ENCODE measurements at places on chromosomes 12 and 14.

GRCh38 chr12:101947316-101947715 lies 69.9 kb downstream of the DRAM1 start:
- no peak for DNase-seq

- no peak for DNase-seq
Observed at GRCh38 chr14:103495854-103496253, 26.8 kb downstream of the CKB start.

GRCh38 chr12:112353393-112353792 lies 28.8 kb downstream of the HECTD4 start:
- DNase-seq, result no peak

DNA sequence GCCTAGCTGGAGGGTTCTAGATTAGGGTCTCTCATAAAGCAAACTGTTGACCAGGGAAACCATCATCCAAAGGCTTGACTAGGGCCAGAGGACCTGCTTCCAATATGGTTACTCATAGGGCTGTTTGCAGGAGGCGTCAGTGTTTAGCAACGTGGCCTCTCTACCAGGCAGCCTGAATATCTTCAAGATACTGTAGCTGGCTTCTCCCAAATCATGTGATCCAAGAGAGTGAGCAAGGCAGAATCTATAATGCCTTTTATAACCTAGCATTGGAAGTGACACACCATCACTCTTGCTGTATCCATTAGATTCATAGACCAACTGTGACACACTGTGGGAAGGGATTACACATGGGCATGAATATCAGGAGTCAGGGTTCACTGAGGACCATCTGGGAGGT lies 17.3 kb downstream of the TPH2 start:
- no peak for DNase-seq

GRCh38 chr12:41336041-41336549 lies 148.0 kb downstream of the PDZRN4 start:
- no peak for DNase-seq

- no peak for DNase-seq
Observed at GRCh38 chr14:20667957-20668356, 16.4 kb upstream of the RNASE4 start.

- DNase-seq, result no peak
Observed at GRCh38 chr12:8501720-8502119, 11.6 kb upstream of the CLEC4D start.

DNA sequence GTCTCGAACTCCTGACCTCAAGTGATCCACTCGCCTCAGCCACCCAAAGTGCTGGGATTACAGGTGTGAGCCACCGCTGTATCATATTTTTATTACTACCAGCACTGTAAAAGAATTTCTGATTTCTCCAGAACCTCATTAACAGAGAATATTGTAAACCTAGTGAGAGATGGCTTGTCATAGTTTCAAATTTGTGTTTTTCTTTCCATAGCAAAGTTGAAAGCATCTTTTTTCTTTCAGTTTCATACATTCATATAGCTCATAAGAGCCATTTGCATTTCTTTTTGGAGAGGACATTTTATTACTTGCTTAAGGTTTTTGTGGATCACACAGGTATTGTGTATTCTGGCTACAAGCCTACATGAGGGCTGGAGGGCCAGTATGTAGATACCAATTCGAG lies 58.0 kb downstream of the MIS18BP1 start:
- no peak for DNase-seq

DNA sequence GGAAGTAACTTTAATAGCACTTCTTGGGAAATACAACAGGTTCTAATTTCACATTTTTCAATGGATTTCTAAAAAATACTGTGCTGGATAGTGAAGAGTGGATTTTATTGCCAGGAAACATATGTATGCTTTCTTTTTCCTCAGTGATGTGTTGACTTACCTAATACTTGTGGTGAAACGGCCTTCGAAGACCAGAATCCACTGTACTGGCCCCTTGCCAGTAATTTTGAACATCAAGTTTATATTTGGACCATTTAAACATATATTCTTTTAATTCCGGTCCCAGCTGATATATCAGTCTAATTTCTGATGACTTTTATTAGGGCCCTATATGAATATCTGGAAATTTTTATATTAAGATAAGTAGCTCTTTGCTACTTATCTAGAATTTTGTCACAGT lies 1.8 kb downstream of the MSRB3 start:
- no peak for DNase-seq

DNA sequence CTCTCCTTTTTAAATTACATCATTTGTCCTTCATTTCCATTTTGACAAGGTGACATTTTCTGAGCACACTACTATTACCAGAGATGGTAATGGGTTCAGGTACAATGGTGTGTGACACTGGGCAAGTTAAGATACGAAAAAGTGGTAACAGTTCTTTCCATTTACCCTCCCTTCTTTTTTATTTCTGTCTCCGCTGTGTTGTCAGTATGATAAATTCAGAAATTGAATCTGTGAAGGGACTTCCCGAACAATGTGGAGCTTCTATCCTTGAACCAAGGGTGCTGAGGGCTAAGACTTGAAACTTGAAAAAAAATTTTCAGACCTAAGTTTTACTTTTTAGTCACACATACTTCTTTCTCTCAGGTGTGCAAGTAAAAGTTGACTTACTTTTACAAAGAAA lies 103.7 kb downstream of the ERC1 start:
- no peak for DNase-seq

DNA sequence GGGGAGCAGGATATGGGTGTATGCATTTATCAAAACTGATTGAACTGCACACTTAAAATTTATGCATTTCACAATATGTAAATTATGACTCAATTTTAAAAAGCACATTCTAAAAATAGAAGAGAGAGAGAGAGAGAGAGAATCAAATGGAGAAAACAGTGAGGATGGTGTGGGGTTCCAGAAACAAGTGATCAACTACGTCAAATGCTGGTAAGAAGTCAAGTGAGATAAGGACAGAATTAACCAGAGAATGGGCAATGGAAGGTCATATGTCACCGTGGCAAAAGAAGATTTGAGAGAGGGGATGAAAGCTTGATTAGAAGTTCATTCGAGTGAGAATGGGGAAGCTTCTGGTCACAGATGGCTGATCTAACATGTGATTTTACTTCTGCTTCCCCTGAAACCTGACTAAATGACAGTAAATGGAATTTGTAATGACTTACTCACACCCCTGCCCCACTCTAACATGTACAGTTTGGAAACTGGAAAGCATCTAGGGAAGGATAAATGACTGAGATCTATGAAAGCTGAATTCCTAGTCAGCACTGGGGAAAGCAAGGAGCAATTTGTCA lies 276.5 kb upstream of the AMIGO2 start:
- DNase-seq, result no peak

DNA sequence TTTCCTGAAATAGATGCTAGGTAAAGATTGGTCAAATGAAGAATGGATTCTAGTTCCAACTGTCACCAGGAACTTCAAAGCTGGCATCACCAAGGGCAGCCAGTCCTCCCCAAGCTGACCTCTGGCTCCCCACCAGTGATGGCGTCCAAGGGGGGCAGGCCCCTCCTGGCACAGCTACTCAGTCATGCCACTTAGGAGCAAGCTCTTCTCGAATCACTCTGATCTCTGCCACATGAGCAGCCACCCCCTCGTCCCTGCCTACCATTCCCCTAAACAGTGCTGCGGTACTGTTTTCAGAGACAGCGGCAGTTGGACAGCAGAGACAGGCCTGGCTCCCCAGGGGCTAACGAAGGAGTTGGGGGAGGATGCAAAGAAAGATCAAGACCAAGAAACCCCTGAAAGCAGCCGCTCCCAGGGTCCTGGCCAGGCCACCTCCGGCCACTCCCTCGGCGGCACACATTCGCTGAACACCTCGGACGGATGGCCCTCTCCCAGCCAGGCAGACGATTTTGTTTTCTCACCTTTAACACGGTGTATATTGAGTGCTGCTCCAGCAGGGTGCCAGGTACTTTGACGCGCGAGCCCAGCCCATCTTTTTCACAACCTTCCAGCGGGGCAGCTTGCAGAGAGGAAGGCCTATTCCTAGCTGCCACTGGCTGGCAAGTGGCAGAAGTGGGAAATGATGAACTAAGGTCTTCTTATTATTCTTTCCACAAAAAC lies 47.4 kb downstream of the ARL6IP4 start:
- DNase-seq, result no peak

GRCh38 chr14:93059917-93060545 lies 55.7 kb downstream of the ITPK1 start:
- DNase-seq, result no peak

DNA sequence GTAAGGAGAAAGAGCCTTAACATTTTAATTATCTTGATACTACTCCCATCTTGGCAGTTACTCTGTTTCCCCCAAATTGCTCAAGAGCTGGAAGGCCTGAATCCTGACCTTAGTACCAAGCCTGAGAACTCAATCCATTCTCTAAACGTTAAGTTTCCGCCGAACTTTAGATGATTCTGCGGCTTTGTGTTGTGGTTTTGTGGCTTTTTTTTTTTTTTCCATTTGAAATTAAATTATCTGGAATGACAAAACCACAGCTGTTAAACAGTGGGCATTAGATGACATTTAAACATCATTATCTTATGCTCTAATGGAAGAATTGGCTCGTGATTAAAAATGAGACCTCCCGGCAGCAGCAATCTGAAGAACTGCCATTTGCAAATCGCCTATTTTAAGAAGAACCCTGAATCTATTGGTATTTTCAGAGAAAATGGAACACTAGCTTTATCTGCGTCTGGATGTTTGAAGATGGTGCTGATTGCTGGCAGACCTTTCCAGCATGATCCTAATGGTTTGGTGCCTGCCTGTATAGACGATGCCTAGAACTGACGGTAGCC lies 38.4 kb downstream of the TMEM132C start:
- no peak for DNase-seq

GRCh38 chr12:39892146-39892545 lies 213.7 kb downstream of the SLC2A13 start:
- DNase-seq, result no peak

- DNase-seq, result no peak
Observed at GRCh38 chr12:108585864-108586263, 12.0 kb downstream of the TMEM119 start.

- DNase-seq, result no peak
Observed at GRCh38 chr14:90773705-90774104, 42.5 kb downstream of the TTC7B start.

DNA sequence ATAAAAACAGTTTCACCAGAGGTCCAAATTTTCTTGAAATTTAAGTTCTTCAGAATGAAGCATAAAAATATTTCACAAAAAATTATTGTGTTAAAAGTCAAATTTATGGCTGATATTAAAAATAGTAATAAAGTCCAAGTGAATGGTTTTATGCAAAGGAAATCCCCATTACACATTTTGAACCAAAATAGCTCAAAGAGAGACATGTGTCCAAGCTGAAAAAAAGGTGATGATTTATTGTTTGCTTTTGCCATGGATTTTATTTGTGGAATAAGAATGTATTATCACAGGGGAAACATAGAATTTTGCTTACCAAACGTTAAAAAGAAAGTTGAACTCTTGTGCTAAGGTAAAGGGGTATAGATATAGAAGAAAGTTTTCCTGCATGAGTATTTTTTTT lies 4.6 kb downstream of the FOXG1 start:
- DNase-seq, result no peak

DNA sequence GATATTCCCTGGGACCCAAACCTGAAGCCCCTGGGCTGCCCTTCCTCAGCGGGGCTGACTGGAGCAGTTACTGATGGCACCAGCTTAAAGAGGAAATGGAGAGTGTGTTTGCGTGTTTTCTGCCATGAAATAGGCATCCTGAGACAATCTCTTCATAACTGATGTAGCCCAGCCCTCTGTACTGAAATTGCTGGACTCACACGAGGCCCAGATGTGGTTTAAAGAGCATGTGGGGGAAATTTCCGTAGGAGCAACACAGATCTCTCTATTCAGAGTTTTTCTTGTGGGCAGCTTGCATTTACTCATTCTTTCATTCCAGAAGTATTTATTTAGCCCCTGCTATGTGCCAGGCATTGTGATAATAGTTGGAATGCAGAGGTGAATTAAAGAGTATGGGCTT lies 782.1 kb upstream of the TBX3 start:
- DNase-seq, result no peak

DNA sequence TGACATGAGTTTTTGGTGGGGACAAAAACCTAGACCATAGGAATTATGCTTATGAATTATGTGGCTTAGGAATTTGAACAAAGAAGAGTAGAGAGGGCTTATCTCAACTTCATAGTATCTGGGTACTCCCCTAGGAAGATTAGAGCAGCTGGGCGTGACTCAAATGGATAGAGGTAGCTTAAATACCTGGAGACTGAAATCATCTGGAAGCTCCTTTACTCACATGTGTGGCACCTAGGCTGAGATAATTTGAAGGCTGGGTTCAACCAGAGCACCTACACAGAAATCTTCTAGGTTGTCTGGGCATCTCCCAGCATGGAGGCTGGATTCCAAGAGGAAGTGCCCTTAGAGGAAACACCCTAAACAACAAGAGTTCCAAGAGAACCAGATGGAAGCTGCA lies 393.9 kb downstream of the ADAMTS20 start:
- DNase-seq, result no peak

GRCh38 chr14:35715079-35715478 lies 94.0 kb downstream of the RALGAPA1 start:
- no peak for DNase-seq

GRCh38 chr12:41652981-41653380 lies 464.9 kb downstream of the PDZRN4 start:
- no peak for DNase-seq

- DNase-seq, result no peak
Observed at GRCh38 chr12:5317556-5317955, 114.4 kb upstream of the NTF3 start.

DNA sequence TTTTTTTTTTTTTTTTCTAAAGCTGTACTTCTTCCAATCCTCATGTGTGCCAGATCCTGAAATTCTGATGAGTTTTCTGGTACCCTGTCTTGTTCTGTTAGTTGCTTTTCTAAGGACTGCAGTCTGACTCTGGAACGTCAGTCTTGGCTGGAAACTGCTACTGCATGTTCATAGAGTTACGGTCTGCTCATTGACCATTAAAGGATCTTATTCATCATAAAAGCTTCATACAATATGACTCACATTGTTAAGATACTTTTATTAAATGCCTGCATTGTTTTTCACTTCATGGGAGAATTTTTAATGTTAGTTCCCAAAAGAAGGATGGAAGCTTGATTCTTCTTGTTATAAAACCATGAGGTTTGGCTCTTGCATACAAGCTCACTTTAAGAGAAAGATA lies 233.6 kb downstream of the SYT10 start:
- no peak for DNase-seq

DNA sequence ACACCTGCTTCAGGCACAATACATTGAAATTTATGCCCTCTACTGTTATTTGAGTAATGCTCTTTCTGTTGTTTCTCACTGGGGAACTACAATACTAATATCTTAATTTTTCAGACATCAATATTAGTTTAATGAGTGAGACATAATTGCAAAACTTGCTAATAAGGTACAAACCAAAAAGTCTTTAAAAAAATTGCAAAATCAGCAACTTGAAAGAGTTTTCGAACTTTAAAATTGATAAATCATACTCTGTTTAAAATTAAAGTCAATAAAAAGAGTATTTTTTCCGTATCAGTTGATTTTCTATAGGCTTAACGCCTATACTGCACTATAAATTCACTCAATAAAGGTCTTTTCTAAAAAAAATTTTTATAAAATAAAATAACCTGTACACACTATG lies 1735.9 kb upstream of the SEL1L start:
- DNase-seq, result no peak

- no peak for DNase-seq
Observed at GRCh38 chr14:22397221-22397737, 191.7 kb downstream of the DAD1 start.

GRCh38 chr14:95287176-95287754 lies 32.4 kb downstream of the CLMN start:
- DNase-seq, result no peak

GRCh38 chr12:14564336-14564959 lies 3.2 kb downstream of the PLBD1 start:
- DNase-seq, result no peak

- no peak for DNase-seq
Observed at GRCh38 chr12:27244689-27245488, 803 bp downstream of the STK38L start.
